ENCODE measurements at places on chromosomes 11 and 22.

DNA sequence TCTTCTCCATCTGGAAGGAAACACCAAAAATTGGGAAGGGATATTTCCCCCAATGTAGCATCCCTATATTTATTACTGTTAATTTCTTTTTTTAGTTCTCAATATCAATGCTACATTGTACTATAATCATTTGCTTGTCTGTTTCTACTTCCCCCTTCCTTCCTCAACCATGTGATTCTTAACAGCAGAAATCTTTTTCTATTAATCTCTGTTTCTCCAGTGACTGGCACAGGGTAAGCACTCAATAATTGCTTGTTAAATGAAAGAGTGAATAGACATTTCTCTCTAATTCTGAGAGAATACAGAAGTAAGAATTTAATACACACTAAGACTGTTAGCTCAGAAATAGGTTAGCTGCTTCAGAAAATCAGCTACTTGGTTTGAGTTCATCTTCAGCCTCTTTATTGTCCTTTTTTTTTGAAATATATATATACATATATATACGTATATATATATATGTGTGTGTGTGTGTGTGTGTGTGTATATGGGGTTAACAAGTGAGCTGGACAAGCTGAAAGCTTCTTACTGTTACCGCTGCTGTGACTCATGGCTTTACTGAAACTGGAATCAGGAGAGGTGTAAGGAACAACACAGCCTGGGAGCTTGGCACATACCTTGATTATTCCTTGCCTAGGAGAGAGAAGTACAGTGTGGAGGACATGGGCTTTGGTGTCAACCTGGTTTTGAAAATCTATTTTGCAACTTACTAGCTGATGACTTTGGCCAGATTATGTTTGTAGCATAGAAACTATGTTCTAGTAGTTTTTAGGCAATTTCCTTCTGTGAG is 26.2 kb upstream of the PDE3B start:
- no peak overlapping the region for H3K4me3 ChIP-seq
- peaks cover 8% of the 10 kb centered on the region for H3K4me1 ChIP-seq
- DNase-seq: peak; percentile 13
- H3K27ac ChIP-seq: peak overlapping the region; percentile 49
- H3K27me3 ChIP-seq: no peaks in the 10 kb centered on the region

DNA sequence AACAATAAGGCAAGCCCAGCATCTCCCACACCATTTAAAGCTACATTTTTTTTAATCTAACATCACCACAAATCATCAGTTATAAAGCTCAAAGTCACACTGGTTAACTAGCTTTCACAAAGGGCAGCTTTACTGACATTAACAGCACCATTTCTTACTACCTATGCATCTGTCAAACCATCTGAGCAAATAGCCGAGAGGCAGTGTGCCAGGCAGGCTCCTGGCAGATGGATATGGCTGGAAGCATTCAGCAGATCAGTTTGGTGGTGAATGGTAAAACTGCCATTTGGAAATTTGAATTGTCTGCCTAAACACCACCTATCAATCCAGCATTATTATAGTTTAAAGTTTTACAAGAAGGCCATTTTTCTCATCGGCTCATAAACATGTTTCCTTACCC is 131.2 kb downstream of the TTC28 start:
- H3K4me1 ChIP-seq: no peaks in the 10 kb centered on the region
- H3K36me3 ChIP-seq: no peaks in the 10 kb centered on the region
- H3K4me3 ChIP-seq: no peak overlapping the region
- no peak for DNase-seq
- no peak overlapping the region for H3K27ac ChIP-seq
- H3K27me3 ChIP-seq: no peaks in the 10 kb centered on the region

DNA sequence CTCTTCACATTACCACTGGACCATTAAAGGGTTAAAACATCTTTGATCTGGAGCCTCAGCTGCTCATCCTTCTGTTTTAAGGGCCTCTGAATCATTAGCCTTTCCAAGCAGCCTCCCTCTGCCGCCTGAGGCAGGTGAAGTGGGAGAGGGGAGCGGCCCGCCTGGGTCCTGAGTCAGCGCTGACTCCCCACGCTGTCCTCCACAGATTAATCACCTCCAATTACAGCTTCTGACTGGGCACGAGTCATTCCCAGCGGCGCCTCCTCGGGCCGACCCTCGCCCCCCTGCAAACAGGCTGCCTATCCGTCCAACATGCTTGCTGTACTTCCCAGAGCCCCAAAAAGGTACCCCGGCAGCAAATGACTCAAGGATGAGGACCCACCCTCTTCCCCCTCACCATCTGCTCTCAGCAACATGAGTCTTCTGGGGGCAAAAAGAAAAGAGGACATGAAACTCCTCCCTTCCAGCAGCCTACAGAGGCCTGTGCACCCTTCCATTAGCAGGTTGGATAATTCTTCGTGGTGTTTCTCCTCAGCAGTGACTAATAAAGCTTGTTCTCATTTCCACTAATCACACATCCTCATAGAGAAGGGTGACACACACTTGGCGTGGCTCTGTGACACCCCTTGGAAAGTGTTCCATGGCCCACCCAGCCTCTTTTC is 44.3 kb upstream of the JAM3 start:
- no peak overlapping the region for H3K27ac ChIP-seq
- H3K36me3 ChIP-seq: no peaks in the 10 kb centered on the region

GRCh38 chr11:124193221-124194010 is 10.3 kb downstream of the OR10D3 start:
- H3K27me3 ChIP-seq: no peaks in the 10 kb centered on the region
- H3K27ac ChIP-seq: no peak overlapping the region
- no peaks in the 10 kb centered on the region for H3K36me3 ChIP-seq
- H3K4me3 ChIP-seq: no peak overlapping the region

DNA sequence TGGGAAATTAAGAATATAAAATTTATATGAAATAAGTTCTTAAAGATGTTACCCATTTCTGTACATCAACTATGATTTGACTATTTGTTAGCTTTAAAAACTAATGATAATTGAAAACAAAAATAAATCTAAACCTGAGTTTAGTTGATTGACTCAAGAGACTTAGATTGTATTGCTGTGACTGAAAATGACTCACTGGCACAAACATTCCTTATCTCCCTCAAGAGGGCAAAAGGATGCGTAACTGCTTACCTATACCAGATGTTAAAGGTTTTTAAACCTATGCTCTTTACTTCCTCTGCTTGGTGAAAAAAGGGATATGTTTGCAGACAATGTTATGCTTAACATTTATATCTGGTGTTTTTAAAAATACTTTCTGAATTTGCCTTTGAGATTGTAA is 30.3 kb downstream of the ATM start:
- no peaks in the 10 kb centered on the region for H3K4me1 ChIP-seq
- H3K27me3 ChIP-seq: no peaks in the 10 kb centered on the region
- no peaks in the 10 kb centered on the region for H3K36me3 ChIP-seq
- no peak for DNase-seq

DNA sequence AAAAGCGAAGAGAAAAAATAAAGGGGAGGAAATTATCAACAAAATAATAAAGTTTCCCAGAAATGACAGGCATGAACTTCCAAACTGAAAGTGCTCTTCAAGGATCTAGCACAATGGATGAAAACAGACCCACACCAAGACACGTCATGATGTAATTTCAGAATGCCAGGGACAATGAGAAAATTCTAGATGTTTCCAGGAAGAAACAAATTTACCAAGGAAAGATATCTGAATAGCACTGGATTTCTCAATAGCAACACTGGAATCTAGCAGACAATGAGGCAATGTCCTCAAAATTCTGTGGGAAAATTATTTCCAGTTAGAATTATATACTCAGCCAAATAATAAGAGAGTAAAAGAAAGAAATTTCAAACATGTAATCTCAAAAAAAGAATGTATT is 46.0 kb downstream of the DENND5A start:
- no peak for DNase-seq
- H3K36me3 ChIP-seq: no peaks in the 10 kb centered on the region
- H3K4me1 ChIP-seq: no peaks in the 10 kb centered on the region
- peak overlapping the region; percentile 23 for H3K27ac ChIP-seq
- H3K4me3 ChIP-seq: no peak overlapping the region
- H3K27me3 ChIP-seq: no peaks in the 10 kb centered on the region

DNA sequence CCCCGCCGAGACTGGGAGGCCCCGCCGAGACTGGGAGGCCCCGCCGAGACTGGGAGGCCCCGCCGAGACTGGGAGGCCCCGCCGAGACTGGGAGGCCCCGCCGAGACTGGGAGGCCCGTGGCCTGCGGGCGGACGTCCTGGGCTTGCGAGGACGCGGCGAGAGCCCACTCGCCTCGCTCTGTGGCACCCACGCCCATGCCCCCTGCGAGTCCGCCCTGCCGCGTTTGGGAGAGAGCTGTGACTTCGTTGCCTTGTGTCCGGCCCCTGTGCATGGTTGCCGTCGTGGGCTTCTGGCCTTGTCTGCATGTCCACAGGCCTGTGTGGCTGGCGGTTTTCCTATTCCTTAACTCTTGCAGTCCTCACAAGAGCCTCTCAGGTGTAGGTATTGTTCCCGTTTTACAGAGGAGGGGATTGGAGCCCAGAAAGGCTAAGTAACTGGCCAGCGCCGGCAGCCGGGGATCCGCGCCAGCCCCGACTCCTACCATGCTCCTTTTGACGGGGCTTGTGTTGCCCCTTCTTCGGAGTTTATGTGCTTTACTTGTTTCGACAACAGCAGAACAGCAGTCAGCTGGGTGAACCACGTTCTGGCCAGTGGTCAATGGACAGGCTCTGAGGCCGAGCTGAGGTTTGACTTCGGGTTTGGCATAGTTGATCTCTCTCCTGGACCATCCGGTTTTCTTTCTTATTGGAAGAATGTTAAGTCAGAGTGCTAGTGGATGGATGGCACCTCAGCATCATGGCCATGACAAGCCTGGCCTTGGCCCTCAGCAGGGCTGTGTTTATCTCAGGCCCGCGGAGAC is 741 bp downstream of the PHRF1 start:
- peaks cover 4% of the 10 kb centered on the region for H3K36me3 ChIP-seq
- peak overlapping the region; percentile 100 for H3K4me3 ChIP-seq
- peaks cover 12% of the 10 kb centered on the region for H3K27me3 ChIP-seq
- peak overlapping the region; percentile 91 for H3K27ac ChIP-seq
- no peak for DNase-seq

GRCh38 chr11:96430668-96431067 is 40.9 kb downstream of the JRKL start:
- no peak overlapping the region for H3K4me3 ChIP-seq
- H3K27ac ChIP-seq: no peak overlapping the region
- no peaks in the 10 kb centered on the region for H3K36me3 ChIP-seq
- peaks cover 41% of the 10 kb centered on the region for H3K27me3 ChIP-seq

- no peaks in the 10 kb centered on the region for H3K4me1 ChIP-seq
- H3K27ac ChIP-seq: no peak overlapping the region
- no peaks in the 10 kb centered on the region for H3K27me3 ChIP-seq
- no peak overlapping the region for H3K4me3 ChIP-seq
- H3K36me3 ChIP-seq: no peaks in the 10 kb centered on the region
- no peak for DNase-seq
Observed at GRCh38 chr11:14095882-14096281, 133.4 kb downstream of the SPON1 start.

DNA sequence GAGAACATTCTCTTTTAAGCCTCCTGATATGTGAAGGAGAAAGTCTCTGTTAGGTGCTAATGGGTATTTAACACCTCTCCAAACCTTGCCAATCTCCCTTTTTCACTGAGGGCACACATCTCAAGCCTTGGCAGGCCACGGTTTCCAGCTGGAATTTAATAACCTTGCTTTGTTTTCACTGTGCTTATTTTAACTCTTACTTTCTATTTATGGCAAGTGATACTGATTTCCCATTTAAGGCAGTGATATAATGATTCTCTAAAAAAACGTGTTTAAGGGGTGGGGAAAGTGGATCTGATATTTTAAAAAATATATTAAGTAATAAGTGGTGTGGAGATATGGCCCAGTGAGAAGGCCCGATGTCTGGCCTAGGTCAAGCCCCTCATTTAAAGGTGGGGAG is 1.1 kb upstream of the RASD2 start:
- no peaks in the 10 kb centered on the region for H3K36me3 ChIP-seq
- H3K4me1 ChIP-seq: peaks cover 33% of the 10 kb centered on the region
- H3K4me3 ChIP-seq: peak overlapping the region; percentile 67
- DNase-seq: no peak
- H3K27ac ChIP-seq: peak overlapping the region; percentile 65

DNA sequence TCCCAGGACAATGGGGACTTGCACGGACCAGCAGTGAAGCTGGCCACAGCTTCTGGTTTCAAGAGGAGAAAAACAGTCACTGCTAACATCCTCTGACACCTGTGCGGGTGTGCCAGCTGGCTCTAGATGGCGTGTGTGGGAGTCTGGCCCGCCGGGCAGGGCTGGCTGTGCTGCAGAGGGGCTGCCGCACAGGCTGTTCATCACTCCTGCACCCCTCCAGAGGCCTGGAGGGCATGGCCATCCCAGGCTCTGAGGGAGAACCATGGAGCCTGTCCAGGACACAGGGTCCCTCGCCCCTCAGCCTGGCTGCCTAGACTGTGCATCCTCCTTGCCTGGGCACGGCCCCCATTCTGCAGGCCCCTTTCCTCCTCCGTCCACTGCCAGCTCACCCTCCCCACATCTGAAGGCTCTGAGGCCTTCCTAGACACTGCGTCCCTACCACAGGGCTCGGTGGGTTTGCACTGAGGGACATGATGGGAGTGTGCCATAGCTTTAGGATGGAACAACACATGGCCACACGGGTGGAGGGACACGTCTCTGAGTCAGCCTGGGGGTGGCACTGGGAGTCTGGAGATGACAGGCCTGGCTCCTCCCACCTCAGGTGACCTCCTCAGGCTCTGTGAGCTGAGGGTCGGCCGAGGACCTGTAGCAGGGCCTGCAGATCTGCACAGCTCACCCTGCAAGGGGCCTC is 42.1 kb upstream of the GNB1L start:
- DNase-seq: no peak
- H3K27me3 ChIP-seq: no peaks in the 10 kb centered on the region
- peaks cover 14% of the 10 kb centered on the region for H3K4me1 ChIP-seq
- H3K36me3 ChIP-seq: no peaks in the 10 kb centered on the region

DNA sequence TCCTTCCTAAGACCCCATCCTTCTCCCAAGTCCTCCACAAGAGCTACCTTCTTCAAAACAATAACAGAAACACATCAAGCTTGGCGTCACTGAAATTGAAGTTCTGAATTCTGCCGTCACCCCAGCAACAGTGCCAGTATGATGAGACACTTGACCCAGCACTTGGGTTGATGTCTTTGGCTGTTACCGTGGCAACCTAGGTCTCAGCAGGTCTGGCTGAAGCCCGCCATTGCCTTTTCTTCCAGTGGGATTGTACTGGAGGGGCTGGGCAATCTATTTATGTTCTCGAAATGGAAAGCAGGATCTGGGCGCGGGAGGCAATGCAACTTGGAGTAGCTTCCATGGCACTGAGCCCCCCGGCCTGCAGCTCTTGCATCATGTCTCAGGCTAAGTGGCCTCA is 23.8 kb downstream of the NPTXR start:
- no peak for DNase-seq
- no peak overlapping the region for H3K4me3 ChIP-seq
- H3K4me1 ChIP-seq: no peaks in the 10 kb centered on the region
- H3K27me3 ChIP-seq: no peaks in the 10 kb centered on the region
- H3K27ac ChIP-seq: no peak overlapping the region

DNA sequence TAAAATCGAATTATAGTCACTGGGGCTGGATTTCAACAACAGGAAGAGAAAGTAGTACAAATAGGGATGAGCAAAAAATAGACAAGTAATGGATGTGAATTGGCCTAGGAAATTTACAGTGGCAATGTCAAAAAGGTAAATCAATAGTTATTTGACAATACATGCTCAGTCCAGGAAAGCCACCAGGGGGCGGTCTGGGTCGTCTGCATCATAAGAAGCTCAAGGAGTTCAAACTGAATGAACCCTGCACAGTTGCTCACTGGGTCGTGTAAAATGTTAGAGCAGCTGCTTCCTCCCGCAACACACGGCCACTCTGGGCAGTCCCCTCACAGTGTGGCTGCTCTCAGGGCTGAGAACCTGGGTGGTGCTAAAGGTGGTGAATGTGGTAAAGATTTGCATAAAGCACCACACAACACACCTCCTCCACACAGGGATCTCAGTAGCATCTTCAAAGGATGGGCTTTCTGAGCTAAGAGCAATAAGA is 85.9 kb downstream of the ZNF280B start:
- H3K4me1 ChIP-seq: no peaks in the 10 kb centered on the region
- H3K27ac ChIP-seq: no peak overlapping the region
- H3K4me3 ChIP-seq: no peak overlapping the region
- H3K36me3 ChIP-seq: no peaks in the 10 kb centered on the region

Data from transverse colon (tissue), 4 donors.